ENCODE measurements at places on chromosomes 7 and 10. TPM values are rescaled to one million over a fixed set of nuclear protein-coding genes. Genes with fewer than 3 reads are reported as not detected.

The OR6B1 gene
- not detected for total RNA-seq

The ARHGAP12 gene
- total RNA-seq = 13.7 TPM

The HNRNPA2B1 gene
- 348 TPM for total RNA-seq

The TMEM270 gene
- total RNA-seq = not detected

The GFRA1 gene
- total RNA-seq = 42.7 TPM

The TPST1 gene
- total RNA-seq = 18.7 TPM

The PRSS37 gene
- not detected for total RNA-seq

The USP6NL gene
- 18.8 TPM for total RNA-seq

The SCIN gene
- 5.1 TPM for total RNA-seq

The ZP3 gene
- total RNA-seq = 4.7 TPM

The PTF1A gene
- total RNA-seq = not detected

The FKBP14 gene
- total RNA-seq = 12.6 TPM

The NANOS1 gene
- 3.9 TPM for total RNA-seq

The RSU1 gene
- total RNA-seq = 46.9 TPM

The ADAM22 gene
- total RNA-seq = 1.2 TPM

The HOXA5 gene
- 20.1 TPM for total RNA-seq

The AKR1C4 gene
- total RNA-seq = not detected

The MRC1 gene
- not detected for total RNA-seq

The GLRX3 gene
- 175 TPM for total RNA-seq

The ALOX5 gene
- 1.7 TPM for total RNA-seq

The GPR26 gene
- not detected for total RNA-seq

The ITGA8 gene
- total RNA-seq = 0.06 TPM

The TAX1BP1 gene
- total RNA-seq = 63.1 TPM

The IDI2 gene
- total RNA-seq = not detected

The EGFR gene
- total RNA-seq = 48.1 TPM

The PLEKHS1 gene
- total RNA-seq = not detected

The NAT16 gene
- 0.12 TPM for total RNA-seq

The FXYD4 gene
- total RNA-seq = not detected

The EN2 gene
- not detected for total RNA-seq

The FAM237B gene
- not detected for total RNA-seq

The ECHDC3 gene
- total RNA-seq = 26.3 TPM

The GTF2IRD1 gene
- 28.0 TPM for total RNA-seq

The C10orf143 gene
- total RNA-seq = 0.22 TPM

The PTCD1 gene
- total RNA-seq = 4.0 TPM

The TET1 gene
- total RNA-seq = 0.52 TPM

The UPK3BL1 gene
- total RNA-seq = 12.1 TPM

The ACBD7 gene
- 1.6 TPM for total RNA-seq

The CCZ1 gene
- total RNA-seq = 29.2 TPM

The FAM25G gene
- not detected for total RNA-seq

The RELN gene
- total RNA-seq = 1.2 TPM

The OR9A2 gene
- not detected for total RNA-seq

The MBLAC1 gene
- total RNA-seq = 3.7 TPM

The OR2A7 gene
- 2.0 TPM for total RNA-seq

The NEUROD6 gene
- total RNA-seq = not detected

Data from epithelial cell of proximal tubule (primary cell).